Fibroblast of skin of left quadriceps (primary cell): ENCODE measurements at places on chromosomes 13 and 19.

DNA sequence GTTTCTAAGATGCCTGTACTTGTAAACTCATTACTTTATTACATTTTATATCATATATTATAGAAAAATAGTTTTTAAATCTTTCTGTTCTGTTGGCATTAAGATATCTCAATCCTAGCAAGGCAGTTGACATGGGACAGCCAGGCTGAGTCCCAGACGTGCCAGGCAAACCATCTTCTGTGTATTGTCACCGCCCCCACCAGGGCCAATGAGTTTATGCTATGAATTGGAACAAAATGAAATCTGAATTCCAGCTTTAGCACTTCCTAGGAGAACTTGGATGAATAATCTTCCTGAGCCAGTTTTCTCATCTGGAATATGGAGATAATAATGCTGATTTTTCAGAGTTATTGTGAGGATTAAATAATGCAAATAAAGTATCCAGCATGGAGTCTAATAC lies 79.9 kb upstream of the GSX1 start:
- no peak for DNase-seq

DNA sequence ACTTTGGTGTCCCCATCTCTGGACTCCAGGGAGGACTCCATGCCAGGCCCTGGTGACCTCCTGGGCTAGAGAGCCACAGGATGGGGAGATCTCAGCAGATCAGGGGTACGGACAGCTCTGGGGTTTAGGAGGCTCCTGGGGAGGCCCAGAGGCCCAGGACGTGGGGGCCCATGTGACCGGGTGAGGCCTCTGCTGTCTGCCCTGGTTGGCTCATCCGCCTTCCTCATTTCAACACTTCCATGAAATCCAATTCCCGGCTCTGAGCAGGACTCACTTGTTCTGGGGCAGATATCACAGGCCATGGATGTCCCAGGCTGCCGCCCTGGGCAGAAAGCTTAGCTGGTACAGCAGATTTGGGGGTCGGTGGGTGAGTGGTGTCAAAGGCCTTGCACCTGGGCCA lies 1.1 kb upstream of the PRAM1 start:
- DNase-seq = no peak

DNA sequence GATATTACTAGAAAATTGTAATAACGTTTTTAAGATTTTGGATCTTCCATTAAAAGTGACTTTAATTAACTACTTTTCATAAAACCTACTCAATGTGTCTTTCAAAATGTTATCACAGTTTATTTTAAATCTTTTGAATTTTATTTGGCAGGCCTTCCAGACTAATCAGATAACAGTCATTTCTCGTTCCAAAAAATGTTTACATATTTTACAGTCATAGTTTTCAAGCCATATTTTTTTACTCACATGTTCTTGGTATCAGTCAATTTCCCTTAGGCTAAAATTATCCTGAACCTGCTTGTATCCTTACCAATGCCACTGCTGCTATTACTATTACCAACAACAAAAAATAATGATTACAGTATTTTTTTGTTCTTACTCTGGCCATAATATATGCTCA lies 1783.5 kb downstream of the SLITRK5 start:
- no peak for DNase-seq

DNA sequence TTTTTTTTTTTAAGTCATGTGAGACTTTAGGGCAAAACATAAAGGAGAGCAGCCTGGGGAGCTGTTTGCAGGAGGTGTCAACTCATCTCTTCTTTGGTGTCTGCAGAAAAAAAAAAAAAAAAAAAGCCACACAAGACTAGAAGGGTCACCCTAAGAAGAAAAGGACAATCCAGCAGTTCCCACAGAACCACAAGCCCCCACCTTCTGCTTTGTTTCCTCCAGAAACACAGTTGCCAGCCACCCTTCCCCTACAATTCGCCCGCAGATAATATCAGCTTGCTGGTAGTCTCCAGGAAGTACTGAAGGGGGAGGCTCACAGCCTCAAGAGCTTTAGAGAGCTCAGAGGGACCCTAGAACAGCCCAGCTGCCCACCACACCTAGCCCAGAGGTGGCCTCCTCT lies 22.3 kb upstream of the ZBTB7A start:
- no peak for DNase-seq

DNA sequence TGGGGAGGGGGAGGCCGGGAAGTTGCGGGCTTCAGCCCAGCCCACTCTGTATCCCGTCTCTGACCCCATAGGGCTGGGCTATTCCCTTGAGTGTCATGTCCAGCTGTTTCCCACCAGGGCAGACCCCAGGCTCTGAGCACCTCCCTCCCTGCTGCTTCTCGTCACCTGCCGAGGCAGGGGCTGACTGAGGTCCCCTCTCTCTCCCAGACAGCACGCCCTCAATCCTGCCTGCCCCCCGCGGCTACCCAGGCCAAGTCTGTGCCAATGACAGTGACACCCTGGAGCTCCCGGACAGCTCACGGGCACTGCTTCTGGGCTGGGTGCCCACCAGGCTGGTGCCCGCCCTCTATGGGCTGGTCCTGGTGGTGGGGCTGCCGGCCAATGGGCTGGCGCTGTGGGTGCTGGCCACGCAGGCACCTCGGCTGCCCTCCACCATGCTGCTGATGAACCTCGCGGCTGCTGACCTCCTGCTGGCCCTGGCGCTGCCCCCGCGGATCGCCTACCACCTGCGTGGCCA lies 625 bp downstream of the F2RL3 start:
- no peak for DNase-seq

DNA sequence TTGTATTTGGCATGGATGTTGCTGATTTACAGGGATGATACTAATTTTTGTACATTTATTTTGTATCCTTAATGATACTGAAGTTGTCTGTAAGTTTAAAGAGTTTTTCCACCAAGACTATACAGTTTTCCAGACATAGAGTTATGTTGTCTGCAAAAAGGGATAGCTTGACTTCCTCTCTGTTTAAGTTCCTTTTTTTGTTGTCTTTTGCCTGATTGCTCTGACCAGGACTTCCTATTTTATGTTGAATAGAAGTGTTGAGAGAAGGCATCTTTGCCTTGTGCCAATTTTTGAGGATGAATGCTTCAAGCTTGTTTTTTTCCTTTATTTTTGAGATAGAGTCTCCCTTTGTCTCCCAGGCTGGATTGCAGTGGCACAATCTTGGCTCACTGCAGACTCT lies 36.8 kb upstream of the ZNF681 start:
- no peak for DNase-seq

GRCh38 chr19:7393459-7393858 lies 44.7 kb downstream of the ARHGEF18 start:
- DNase-seq = no peak

GRCh38 chr13:103224804-103225203 lies 158.6 kb upstream of the SLC10A2 start:
- no peak for DNase-seq

- DNase-seq = no peak
Measured at GRCh38 chr13:64819081-64819480, 2411.1 kb downstream of the PCDH9 start.

DNA sequence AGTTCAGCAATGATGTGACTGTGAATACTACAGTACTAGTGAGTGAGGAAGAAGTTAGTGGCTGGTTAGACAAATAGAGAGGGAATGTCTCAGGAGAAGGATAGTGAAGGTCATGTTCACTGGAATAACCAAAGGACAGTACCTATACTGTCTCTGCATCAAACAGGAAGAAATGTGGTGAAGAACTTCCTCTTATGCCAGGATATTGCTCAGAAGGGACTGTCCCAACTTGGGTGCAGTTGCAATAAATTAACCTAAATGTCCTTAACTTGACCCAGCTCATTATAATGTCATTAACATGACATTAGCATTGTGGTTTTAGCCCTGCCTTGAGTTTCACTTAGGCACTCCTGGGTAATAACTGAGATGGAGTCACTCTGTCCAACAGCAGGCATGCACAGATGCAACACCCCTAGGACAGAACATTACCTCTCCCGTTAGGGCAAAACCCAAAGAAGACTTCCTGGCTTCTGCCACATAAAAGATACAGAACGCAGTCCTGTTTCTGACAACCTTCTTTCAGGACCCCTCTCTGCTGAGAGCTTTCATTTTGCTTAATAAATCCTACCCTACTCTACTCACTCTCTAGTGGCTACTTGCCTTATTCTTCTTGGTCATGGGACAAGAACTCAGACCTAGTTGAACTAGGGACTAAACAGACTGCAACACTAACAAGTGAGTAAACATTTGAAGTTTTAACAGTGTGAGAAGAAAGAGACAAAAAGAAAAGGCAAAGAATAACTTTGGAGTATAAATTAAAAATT lies 1591.6 kb upstream of the MIR17HG start:
- no peak for DNase-seq

GRCh38 chr13:21434588-21434987 lies 24.5 kb downstream of the ZDHHC20 start:
- DNase-seq = no peak

DNA sequence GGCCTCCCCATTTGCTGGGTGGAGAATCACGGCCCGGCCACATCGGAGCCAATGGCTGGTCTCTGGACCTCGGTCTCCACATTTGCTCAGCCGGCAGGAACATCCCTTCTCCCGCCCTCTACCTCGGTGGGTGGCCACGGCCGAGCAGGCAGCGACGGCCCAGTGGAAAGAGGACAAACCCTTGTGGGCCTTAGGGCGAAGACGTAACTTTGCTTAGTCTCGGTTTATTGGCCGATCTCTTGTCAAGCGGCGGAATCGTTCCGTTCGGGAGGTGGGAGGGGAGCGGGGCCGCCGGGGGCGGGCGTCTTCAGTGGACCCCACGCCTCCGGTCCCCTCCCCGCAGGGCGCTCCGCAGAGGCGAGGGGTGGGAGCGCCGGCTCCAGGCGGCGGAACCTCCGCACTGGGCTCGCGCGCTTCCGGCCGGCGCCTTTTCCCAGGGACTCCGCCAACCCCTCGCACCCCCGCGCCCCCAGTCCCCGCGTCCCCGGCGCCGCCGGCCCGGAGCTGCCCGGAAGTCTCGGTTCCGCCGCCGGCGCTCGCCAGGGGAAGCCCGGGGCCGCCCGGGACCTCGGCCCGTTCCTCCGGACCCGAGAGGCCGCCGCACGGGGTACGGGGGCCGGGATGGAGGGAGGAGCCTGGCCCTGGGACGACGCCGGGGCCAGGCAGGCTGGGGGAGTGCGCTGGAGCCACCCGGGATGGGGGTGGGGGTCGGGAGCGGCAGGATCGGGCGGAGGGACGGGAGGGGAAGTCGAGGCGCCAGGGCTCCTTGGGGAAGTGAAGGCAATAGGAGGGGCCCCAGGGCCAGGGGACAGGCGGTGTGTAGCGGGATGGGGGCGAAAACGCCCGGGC lies at the start of gene ZNF580:
TSS of gene ZNF580 (plus strand) at position 426 of the 849 bp plus-strand sequence. CDS start 1,507 bp downstream, outside the sequence.
- DNase-seq = peak; percentile 62

- no peak for DNase-seq
Measured at GRCh38 chr13:22862478-22862877, 318.3 kb upstream of the SGCG start.

- DNase-seq = no peak
Measured at GRCh38 chr19:6691342-6691741, 21.4 kb upstream of the TNFSF14 start.

DNA sequence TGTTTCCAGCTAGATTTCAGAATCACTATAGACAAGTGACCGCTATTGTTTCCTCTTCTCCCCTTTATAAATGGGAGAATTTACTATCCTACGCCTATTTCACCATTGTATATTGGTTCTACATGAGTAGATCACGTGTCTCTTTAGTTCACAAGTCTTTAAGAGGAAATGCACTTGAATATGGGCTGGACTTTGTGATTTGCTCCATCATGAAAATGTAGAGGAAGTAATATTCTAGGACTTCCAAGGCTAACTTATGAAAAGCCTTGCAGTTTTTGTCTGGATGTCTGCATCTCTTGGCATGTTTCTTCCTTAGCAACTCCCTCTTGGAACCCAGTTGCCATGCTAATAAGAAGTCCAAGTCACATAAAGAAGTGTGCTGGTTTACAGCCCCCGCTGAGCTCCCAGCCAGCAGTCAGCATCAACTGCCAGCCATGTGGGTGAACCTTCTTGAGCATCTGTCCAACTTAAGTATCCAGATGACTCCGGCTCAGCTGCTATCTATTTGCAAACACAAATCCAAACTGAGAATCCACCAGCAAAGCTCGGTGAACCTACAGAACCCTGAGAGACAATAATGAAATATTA lies 4.8 kb upstream of the FBXL3 start:
- no peak for DNase-seq

DNA sequence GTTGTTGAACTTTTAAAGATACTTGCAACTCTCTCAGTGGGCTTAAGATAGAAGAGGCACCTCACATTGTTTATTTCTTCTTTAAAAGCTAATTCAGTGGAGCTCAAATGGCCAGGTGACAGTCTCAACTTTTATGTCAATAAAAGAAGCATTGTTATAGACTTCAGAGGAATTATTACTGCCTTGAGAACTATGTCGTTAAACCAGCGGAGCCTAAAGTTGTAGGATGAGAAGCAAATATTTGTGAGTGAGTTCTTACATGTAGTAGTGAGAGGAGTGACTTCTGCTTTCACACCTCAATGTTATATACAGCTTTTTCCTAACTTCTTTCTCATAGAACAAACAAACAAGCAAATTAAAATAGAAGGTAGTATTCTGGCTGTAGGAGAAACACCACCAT lies 31.2 kb upstream of the DGKH start:
- no peak for DNase-seq

- no peak for DNase-seq
Measured at GRCh38 chr13:75960538-75960994, 324.4 kb downstream of the LMO7 start.

- DNase-seq = no peak
Measured at GRCh38 chr13:72198967-72199560, 332.1 kb upstream of the DACH1 start.

- DNase-seq = no peak
Measured at GRCh38 chr13:94917824-94918223, 205.5 kb upstream of the SOX21 start.

DNA sequence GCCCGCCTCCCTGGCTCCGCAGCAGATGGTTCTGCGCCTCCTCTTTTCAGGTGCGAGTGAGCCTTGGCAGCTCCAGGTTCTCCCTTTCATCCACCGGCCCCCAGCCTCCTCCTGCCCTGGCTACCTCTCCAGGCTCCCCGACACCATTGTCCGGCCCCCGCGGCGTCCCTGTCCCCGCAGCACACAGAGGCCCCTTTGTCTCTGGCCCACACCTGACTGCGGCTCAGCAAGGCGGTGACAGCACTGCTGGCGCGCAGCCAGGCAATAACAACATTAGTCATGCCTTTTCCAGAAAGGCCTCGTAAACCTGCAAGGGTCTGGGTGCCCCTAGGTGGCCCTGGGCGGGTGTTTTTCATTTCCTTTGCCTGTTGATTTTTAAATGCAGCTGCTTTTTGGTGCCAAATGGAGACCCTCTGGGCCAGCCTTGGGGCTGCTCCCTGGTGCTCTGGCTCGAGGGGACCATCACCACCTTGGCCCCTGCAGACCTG lies 73.2 kb upstream of the MEDAG start:
- no peak for DNase-seq

GRCh38 chr13:40776681-40777165 lies 5.7 kb upstream of the MRPS31 start:
- no peak for DNase-seq

GRCh38 chr19:42831221-42832019 lies 48.1 kb downstream of the PSG1 start:
- no peak for DNase-seq

DNA sequence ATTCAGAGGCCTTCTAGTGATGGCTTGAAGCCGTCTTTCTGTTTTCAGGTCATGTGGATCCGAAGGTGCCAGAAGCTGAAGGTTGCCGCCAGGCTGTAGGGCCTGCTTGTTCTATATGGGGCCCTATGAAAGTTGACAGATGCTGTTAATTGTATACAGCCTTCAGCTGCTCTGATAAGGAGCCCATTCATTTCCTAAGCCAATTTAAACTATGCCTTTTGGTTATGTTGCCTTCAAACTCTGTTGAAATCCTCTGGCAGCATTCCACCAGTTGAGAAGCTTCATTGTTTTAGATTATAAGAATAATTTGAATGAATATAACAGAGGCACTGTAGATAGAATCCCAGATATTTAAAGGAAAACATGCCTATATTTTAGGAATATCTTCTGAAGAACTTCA lies 34.4 kb downstream of the RAP2A start:
- no peak for DNase-seq
